ENCODE measurements at places on chromosomes 4 and X.
A peak's percentile ranks its signal among the peaks of the same experiment; 100 is the strongest.

DNA sequence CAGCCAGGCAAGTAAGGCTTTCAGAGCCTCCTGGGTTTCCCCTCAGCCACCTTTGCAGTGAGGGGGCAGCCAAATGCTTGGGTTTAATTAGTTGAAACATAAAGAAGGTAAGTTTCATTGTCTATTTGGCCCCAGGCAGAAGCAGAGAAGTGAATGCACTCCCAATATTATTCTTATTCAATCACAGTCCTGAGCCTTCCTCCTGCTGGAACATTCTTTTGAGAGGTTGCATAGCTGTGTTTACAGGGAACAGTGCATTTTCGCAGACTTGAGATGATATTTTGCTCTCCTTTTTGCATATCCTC is 13.9 kb downstream of the SLC2A9 start:
- no peak for DNase-seq

GRCh38 chr4:183610033-183610432 is 49.0 kb downstream of the RWDD4 start:
- DNase-seq = peak; percentile 45

DNA sequence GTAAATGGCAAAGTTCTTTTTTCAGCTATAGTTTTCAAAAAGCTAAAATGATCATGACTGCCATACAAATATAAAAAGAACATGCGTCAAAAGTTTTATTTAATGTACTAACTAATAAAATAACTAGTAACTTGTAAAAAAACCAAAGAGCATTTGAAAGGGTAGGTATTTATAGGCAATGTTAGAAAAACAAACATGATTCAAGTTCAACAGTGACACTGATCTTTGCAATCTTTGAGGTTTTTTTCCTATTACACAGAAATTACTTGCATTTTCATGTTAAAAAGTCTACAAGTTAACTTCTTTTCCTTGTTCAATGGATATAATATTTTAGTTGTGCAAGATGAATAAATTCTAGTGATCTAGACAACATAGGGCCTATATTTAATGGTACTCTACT is 72.3 kb upstream of the GRID2 start:
- no peak for DNase-seq

- no peak for DNase-seq
Observed at GRCh38 chrX:21912989-21913388, 27.5 kb upstream of the SMS start.

GRCh38 chr4:142909908-142910307 is 63.8 kb upstream of the INPP4B start:
- no peak for DNase-seq

- DNase-seq = no peak
Observed at GRCh38 chrX:9647431-9647830, 118.2 kb downstream of the GPR143 start.

DNA sequence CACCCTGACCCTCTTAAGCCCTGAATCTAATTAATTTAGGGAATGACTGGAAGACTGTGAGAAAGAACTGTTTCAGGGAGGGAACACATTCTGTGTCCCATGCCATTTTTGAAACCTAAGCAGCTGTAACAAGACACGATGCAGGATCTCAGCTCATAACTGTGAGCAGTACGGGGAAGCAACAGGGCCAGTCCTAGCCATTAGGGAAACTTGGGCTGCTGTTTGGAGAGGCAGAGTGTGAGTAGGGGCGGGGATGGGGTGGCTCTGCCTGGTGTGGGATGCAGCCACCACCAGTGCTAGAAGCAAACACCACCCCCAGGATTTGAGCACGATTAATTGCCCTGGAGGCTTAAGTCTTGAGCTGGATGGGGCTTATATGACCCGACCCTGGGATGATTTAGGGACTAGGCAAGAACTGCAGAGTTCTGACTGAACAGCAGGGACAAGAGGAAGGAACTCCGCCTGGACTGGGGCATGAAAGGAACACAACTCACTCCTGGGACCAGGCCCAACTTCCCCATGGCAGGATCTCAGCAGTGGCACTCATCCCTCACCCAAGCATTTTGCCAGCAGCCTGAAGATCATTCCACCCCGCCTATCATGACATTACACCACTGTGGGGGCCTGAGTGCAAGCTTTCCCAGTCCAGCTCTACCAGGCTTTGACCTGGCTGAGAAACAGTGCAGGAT is 43.1 kb downstream of the ATRX start:
- DNase-seq = no peak
